ENCODE measurements at places on chromosomes 12 and 14.

GRCh38 chr12:33596061-33596460 is 156.4 kb upstream of the SYT10 start:
- no peak for DNase-seq

GRCh38 chr12:46523863-46524770 is 151.5 kb upstream of the SLC38A2 start:
- no peak for DNase-seq

DNA sequence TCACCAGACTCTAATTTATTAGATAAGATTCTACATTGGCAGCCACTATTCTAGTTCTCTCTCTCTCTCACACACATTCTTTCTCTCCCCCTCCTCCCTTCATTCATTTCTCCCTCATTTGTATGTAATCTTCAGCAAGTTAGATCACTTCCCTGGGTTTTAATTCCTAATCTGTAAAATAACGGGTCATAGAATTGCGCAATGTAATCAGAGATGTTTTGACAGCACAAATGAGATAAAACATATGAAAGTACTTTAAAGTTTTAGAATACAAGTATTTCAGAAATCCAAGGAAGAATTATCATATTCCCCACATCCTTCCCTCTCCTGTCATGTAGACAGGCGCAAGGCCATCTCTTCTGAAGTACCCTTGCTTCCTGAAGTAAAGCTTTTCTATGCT is 21.7 kb downstream of the STYK1 start:
- DNase-seq: no peak

GRCh38 chr12:39990122-39991101 is 115.5 kb downstream of the SLC2A13 start:
- peak; percentile 53 for DNase-seq

- no peak for DNase-seq
Measured at GRCh38 chr14:65872536-65872935, 460.0 kb downstream of the FUT8 start.

DNA sequence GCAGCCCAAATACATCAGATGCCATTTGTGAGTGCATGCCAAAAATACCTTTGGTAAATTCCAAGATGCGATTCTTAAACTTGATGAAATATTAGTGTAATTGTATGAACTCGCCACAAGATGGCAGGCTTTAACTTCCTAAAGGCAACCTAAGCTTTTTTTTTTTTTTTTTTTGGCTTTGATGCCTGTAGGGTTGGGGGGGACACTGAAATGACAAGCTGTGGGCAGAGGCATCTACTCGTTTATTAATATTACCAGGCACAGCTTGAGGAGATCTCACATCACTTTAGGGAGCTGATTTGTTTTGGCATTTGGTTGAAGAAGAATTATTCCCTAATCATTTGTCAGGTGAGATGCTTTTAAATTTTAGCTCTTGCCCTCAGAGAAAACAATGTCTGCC is 126.7 kb upstream of the CCDC196 start:
- no peak for DNase-seq

DNA sequence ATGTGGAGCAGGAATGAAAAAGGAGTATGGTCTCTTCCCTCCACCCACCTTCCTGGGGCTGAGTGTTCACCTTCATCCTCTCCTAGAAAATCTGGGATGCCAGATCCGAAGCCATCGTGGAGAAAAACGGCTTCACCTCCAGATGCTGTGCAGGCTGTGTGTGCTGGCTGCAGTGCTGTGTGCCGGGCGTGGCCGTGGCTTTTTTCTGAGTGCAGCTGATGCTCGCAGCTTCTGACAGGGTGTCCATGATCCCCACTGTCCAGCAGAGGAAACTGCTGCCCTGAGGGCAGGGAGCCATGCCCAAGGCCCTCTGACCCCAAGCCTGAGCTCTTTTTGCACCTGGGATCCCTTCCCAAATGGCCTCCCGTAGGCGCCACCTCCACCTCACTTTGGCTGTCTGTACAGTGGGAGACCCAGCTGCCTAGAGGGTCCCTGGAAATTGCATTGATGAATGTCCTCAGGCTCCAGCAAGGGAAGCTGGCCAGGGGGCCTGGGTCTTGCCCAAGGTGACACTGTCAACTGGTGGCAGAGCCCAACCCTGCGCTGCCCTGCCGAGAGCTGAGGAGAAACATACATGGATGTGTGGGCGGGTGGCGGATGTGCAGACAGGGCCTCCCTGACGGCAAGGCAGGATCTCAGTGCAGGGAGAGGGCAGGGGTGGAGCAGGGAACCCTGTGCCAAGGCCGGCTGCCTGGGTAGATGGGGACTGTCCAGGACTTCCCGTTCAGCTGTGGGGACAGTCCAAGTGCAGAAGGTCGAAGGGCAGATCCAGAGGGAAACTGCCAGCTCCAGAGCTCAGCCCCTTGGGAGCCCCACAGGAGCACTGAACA is 53.3 kb downstream of the BEGAIN start:
- no peak for DNase-seq

- DNase-seq: no peak
Measured at GRCh38 chr12:48092611-48093010, 13.3 kb downstream of the SENP1 start.

DNA sequence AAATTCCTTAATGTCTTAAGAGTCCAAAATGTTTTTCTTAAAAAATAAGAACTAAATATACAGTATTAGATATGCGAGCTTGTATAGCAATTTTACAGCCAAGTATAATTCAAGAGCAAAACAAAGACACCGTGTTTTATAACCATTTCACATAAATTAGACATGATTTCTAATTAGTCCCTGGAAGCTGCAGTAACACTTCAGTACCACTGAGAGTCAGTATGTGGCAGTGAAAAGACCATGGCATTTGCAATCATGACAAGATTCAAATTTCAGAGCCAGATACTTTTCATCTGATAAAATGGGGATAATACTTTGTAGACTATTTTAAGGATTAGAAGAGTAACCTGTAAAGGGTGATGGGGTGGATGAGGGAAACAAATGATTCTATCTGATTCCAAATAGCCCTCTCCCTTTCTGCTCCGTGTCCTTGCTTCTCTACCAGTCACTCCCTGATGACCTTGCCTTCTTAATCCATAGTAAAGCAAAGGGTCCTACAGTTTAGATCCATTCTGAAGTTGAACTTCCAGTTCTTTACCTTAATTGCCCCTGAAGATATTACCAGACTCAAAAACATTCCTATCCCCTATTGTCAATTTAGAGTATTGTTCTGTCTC is 145.4 kb upstream of the ABCD2 start:
- DNase-seq: no peak

GRCh38 chr14:73167727-73168126 is 31.4 kb downstream of the PSEN1 start:
- DNase-seq: no peak

- DNase-seq: no peak
Measured at GRCh38 chr12:121893961-121894460, 5.4 kb downstream of the PSMD9 start.

DNA sequence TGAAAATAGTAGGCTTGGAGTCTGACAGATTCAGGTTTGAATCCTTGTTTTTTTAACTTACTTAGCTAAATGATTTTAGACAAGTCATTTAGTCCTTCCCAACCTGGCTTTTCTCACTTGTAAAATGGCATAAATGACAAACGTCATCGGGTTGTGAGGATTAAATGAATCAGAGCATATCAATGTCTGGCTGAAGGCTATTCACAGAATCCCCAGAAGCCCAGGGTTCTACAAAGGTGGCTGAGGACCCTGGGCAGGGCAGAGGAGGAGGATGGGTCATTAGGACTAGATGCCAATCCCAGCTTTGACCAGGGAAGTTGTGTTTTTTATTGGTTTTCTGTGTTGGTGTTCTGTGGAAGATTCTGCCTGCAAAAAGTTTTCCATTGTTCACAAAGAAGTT is 7.6 kb upstream of the PTPRB start:
- DNase-seq: no peak

GRCh38 chr12:48198672-48198971 is 4.5 kb downstream of the OR10AD1 start:
- no peak for DNase-seq
